ENCODE measurements at places on chromosomes 7 and 10. TPM values are rescaled to one million over a fixed set of nuclear protein-coding genes. Genes with fewer than 3 reads are reported as not detected.

DNA sequence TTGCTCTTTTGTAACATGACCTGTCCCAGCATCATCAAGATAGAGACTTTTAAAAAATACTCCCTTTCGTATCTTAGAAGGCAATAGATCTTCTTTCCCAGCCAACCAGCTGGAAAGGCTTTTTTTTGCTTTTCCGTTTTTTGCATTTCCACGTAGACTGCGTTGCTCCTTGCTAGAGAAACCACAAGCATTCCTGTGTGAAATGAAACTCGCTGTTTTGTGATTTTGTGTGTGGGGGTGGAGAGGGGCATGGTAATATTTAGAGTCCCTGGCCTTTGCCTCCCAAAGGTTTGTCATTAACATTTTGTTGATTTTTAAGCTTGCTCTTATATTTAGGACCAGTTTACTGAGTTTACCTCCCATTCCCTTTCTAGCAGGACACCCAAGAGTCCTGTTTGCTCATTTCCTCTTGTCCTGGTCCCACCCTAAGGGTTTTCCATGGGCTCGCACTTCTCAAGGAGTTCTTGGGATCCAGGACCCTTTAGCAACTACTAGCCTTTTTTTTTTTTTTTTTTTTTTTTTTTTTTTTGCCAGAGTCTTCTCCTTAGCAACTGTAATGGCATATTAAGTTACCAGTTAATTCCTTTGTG is 243.6 kb downstream of the BICC1 start:
- H3K27ac ChIP-seq, result no peak overlapping the region
- no peak overlapping the region for H3K4me3 ChIP-seq
- DNase-seq, result no peak
- peaks cover 2% of the 10 kb centered on the region for H3K27me3 ChIP-seq
- H3K4me1 ChIP-seq, result no peaks in the 10 kb centered on the region

DNA sequence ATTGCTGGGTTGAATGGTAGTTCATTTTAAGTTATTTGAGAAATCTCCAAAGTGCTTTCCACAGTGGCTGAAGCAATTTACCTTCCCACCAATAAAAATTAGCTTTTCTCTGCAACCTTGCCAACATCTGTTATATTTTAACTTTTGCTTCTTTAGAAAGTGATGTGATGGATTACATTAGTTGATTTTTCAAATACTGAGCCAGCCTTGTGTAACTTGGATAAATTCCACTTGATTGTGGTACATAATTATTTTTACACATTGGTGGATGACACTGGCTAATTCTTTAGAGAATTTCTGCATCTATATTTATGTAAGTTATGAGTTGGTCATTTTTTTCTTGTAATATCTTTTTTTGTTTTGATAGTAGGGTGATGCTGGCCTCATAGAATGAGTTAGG is 634.1 kb downstream of the GALNT17 start:
- no peak overlapping the region for H3K27ac ChIP-seq
- no peak overlapping the region for H3K4me3 ChIP-seq
- no peaks in the 10 kb centered on the region for H3K4me1 ChIP-seq
- no peak for DNase-seq
- H3K27me3 ChIP-seq, result no peaks in the 10 kb centered on the region
- H3K36me3 ChIP-seq, result no peaks in the 10 kb centered on the region

GRCh38 chr7:36153571-36154097 is 580 bp downstream of the EEPD1 start:
- DNase-seq, result no peak
- peak overlapping the region; percentile 72 for H3K4me3 ChIP-seq
- H3K27me3 ChIP-seq, result no peaks in the 10 kb centered on the region
- H3K4me1 ChIP-seq, result peaks cover 15% of the 10 kb centered on the region
- H3K27ac ChIP-seq, result no peak overlapping the region

DNA sequence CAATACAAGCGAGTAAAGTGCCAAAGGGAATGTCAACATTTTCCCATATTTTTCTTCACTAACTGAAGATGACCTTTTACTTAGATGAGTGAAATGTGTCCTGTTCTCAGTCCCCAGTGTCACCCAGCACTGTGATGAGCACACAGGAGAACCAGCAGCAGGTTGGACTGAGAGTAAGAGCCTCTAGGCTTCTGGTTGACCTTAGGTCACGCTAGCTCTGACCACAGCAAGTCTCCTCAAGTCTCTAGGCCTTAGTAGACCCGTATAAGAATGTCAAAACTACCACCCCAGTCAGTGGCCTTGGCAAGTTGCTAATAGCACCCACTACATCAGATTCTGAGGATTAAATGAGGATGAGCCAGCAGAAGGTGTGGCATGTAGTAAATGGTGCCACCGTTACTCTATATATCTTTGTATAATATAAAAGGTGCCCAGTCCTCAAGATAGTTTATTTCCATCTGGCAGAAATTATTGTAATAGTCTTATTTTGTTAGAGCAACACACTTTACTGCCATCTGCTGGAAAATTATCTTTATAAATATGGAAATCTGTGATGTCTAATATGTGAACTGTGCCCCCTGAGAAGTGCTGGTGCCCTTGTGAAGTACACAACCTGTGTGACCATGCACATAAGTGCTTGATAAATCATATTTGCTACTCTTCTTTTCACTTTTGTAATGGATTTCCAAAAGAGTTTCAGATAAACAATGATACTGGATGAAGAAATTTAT is 75.7 kb downstream of the SPAG6 start:
- H3K27ac ChIP-seq, result no peak overlapping the region
- peaks cover 4% of the 10 kb centered on the region for H3K27me3 ChIP-seq
- no peak for DNase-seq
- no peaks in the 10 kb centered on the region for H3K36me3 ChIP-seq
- no peak overlapping the region for H3K4me3 ChIP-seq
- no peaks in the 10 kb centered on the region for H3K4me1 ChIP-seq

CTNNA3 gene
- not detected for total RNA-seq
